ENCODE measurements at places on chromosomes 7 and 10.

DNA sequence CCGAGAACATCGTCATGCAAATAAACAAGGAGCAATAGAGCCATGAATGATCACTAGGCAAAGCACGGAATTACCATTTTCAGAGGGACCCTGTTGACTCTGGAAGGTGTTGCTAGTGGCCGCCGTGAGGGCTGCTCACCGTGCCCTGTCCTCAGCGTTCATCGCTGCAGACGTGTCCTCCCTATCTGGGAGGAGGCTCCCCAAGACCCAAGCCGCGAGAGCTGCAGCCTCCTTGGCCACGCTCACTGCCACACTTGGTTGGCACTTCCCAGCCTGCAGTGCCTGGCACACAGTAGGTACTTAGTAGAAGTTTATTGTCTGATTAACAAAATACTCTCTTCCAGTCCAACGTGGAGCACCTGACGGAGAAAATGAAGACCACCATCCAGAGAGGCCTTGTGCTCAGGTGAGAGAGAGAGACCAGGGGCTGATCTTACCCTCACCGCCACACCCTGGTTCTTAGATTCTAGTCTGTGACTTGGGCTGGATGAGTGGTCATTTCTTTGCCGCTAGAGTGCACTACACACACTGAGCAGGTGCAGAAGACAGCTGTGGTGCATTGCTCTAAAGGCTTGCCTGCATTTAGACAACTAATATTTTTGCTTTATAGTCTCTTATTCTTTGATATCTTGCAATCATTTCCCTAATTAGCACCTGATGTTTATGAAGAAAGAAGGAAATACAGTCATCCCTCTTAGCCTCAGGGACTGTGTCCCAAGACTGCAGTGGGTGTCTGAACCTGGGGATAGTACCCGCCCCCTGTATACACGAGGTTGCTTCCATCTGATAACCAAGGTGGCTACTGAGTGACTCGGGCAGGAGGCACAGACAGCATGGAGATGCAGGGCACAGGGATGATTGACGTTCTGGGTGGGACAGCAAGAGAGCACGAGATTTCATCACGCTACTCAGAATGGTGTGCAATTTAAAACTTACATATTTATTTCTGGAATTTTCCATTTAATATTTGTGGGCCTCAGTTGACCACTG is 40.3 kb downstream of the PITRM1 start:
- no peak for DNase-seq

GRCh38 chr7:4629287-4629895 is 52.7 kb upstream of the FOXK1 start:
- DNase-seq: no peak

DNA sequence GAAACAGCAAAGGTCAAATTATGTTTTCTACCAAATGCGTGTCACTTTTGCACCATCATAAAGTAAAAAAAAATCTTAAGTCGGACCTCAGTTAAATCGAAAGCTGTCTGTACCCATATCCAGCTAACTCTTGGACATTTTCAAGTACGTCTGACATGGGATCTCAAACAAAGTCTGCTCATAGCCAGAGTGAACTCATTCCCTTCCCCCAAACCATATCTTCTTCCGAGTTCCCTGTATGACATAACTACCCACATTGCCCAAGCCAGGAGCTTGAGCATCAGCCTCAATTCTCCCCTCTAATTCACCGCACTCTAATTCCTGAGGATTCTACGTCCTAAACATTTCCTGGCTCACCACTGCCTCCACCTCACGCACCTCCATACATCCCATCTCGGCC is 44.8 kb upstream of the TARP start:
- no peak for DNase-seq

GRCh38 chr10:57142925-57143576 is 782.0 kb upstream of the ZWINT start:
- DNase-seq: no peak

DNA sequence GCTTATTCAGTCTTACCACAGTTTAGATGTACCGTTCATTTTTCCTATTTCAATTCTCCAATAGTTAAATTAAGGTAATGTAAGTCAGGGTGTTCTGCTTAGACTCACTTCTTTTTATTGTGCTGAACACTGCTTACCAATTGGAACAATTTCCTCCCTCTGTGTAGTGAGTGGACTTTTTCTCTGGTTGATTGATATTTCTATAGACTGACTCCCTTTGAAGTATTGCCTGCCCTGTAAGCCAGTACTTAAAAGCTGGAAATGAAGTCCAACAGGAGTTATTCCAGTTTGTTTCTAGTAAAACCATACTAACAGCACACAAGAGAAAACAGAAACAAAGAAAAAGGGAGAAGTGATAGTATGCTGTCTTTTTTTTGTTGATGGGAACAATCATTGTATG is 1674.9 kb downstream of the REEP3 start:
- DNase-seq: no peak

- no peak for DNase-seq
These were observed 4.7 kb upstream of the H2AZ2 start for GRCh38 chr7:44852590-44852989.

DNA sequence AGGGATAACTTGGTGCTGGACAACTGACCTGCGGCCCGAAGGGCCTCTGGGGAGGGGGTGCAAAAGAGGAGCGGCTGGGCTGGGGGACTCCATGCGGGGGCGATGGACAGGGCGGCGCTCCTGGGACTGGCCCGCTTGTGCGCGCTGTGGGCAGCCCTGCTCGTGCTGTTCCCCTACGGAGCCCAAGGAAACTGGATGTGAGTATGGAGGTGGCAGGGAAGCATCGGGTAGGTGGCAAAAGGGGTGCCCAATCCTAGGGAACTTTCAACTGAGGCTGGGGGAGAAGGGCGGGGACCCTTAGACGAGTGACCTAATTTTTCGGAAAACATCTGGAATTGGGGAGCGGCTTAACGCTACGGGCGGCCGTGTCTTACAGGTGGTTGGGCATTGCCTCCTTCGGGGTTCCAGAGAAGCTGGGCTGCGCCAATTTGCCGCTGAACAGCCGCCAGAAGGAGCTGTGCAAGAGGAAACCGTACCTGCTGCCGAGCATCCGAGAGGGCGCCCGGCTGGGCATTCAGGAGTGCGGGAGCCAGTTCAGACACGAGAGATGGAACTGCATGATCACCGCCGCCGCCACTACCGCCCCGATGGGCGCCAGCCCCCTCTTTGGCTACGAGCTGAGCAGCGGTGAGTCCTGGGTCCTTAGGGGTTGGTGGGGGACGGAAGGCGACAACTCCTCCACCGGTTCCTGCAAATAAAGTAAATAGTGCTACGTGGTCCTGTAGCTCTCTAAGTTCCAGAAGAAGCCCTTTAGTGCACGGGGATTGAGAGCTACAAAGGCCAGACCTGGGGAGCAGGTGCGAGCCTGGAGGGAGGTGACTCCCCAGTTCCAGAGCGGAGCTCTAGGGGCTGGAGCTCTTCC is 622 bp downstream of the WNT16 start:
- DNase-seq: no peak

DNA sequence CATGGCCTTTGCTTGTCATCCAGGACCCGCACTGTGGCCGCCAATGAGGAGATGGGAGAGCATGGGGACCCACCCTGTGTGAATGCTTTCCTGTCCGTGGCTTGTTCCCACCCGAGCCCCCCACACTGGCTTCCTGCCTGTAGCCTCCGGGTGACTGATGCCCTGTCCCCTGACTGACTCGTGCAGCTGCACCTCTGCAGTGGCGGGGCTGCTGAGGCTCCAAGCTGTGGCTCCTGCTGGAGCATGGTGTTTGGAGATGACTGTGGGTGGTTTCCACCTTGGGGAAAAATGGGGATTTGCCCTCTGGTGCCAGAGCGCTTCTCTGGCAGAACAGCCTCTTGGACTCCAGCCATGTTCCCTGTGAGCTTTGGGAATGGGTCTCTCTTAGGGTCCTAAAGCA is 2.1 kb downstream of the CAMK1D start:
- no peak for DNase-seq
